Activated T-cell treated with anti-CD3 and anti-CD28 coated beads, Interleukin-2, amount 50 U/mL, for 4 hours (primary cell): ENCODE measurements at places on chromosomes 1 and 21.

DNA sequence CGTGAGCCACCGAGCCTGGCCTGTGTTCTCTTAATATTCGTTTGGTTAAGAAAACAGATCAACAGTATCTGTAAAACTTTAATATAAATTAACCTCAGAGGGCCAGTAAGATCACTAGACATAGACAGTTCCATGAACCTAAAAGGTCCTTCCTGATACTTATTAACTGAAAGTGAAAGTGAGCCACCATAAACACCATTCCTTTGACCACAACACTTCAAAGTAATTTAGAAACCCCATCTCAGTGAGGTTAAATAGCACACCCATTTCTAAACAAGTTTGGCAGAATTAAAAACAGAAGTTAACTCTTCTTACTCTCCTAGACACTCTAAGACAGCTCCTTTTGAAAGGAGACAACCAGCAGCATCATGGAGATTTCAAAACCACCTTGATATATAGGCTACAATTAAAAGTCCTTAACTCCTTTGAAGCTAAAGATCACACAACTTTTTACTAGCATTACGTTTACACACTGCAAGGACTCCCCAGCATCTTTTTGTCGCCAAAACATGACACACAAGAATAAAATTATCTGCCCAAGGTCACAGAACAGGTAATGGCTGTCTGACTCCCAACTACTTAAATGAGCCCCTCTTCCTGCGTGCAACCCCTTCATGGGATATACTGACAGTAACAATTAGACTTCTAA lies 2.2 kb downstream of the RNF19B start:
- no peak for DNase-seq

GRCh38 chr1:27574871-27575831 lies 28.8 kb downstream of the AHDC1 start:
- DNase-seq = no peak

DNA sequence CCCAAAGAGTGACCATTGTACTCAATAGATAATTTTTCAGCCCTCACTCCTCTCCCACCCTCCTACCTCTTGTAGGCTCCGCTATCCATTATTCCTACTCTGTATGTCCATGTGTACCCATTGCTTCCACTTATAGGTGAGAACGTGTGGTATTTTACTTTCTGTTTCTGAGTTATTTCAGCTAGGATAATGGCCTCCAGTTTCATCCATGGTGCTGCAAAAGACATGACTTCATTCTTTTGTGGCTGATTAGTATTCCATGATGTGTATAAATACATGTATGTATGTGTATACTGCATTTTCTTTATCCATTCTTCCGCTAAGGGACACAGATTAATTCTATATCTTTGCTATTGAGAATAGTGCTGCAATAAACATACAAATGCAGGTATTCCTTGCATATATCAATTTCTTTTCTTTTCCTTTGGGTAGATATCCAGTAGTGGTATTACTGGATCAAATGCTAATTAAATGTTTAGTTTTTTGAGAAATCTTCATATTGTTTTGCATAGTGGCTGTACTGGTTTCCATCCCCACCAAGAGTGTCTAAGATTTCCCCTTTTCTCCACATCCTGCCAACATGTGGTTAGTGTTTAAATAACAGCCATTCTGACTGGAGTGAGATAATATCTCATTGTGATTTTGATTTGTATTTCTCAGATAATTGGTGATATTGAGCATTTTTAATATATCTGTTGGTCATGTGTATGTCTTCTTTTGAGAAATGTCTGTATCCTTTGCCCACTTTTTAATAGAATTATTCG lies 4.9 kb downstream of the LY9 start:
- no peak for DNase-seq

- no peak for DNase-seq
Observed at GRCh38 chr1:219359126-219359525, 185.4 kb downstream of the LYPLAL1 start.

- DNase-seq = no peak
Observed at GRCh38 chr1:162062542-162063015, 6.9 kb upstream of the NOS1AP start.
